ENCODE measurements at places on chromosomes 11 and 22.

GRCh38 chr11:15334766-15335165 is 220.0 kb downstream of the INSC start:
- no peak for DNase-seq

- DNase-seq: no peak
Observed at GRCh38 chr11:63280920-63281319, 37.5 kb upstream of the SLC22A25 start.

- DNase-seq: no peak
Observed at GRCh38 chr11:64954201-64954600, 17.7 kb downstream of the MAJIN start.

- DNase-seq: no peak
Observed at GRCh38 chr22:23219822-23220484, 39.6 kb downstream of the BCR start.

GRCh38 chr11:59654893-59655292 is 13.9 kb downstream of the PATL1 start:
- DNase-seq: no peak

- DNase-seq: no peak
Observed at GRCh38 chr11:86933891-86934581, 21.2 kb downstream of the FZD4 start.

GRCh38 chr11:69278091-69278867 is 15.7 kb upstream of the MYEOV start:
- no peak for DNase-seq

- DNase-seq: no peak
Observed at GRCh38 chr22:36286096-36286957, 33.4 kb downstream of the APOL1 start.

DNA sequence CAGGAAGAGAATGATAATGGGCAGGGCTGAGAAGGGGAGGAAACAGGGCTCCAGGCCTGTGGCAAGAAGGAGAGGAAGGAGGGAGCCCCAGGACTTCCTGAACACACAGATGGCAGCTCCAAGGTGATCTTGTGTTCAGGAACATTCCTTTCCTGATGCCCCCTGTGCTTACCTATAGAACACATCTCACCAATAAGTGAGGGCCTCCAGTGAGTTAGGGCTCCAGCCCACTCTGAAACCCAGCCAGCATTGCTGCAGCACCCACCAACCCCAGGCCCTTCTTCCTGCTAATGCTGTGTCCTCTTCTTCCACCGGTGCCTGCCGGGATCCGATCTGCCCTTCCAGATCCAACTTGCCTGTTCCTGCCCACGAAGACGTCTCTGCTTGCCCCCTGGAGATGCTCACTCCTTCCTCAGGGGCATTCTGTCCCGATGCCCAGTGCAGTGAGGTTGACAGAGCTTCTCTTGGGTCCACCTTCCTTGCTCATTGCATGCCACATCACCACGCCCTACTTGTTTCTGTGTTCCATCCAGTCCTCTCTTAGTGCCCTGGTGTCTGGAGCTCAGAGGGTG is 17.4 kb downstream of the ANKK1 start:
- DNase-seq: no peak

GRCh38 chr11:35780951-35781860 is 118.6 kb downstream of the TRIM44 start:
- DNase-seq: no peak

DNA sequence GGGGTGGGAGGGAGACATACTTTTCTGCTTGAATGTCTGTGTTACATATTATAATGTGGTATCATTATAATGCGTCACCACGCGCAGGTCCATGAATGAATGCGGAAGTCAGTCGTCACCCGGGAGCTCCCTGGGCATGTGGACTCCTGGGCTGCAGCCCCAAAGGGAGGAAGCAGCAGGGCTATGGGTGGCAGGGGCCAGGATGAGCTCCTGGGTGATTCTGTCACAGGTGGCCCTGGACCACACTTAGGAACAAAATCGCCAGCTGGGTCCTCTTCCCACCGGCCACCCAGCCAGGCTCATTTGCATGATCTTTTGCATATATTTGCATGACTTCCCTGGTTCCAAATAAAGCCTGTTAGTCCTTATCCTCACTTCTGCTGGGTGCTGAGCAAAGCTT is 51.2 kb downstream of the KCNJ4 start:
- no peak for DNase-seq

GRCh38 chr22:32574411-32574810 is 99.8 kb downstream of the FBXO7 start:
- DNase-seq: no peak

DNA sequence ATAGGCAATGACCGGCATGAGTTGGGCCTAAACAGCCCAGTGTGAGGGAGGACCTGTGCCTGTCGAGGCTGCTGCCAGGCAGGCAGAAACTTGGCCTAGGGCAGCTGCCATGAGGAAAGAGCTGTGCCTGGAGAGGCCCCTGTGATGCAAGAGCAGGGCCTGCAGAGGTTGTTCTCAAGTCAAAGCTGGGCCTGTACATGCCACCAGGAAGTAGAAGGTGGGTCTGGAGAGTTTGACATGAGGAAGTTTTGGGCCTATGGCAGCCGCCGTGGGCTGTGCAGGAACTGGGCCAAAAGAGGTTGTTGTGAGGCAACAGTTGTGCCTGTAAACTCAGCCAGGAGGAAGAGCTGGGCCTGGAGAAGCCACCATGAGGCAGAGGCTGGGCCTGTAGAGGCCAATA is 43.2 kb downstream of the OR4C45 start:
- DNase-seq: no peak

GRCh38 chr22:48327721-48328120 is 1500.0 kb downstream of the BRD1 start:
- DNase-seq: no peak

- DNase-seq: no peak
Observed at GRCh38 chr11:46339816-46340215, 7.4 kb upstream of the DGKZ start.

DNA sequence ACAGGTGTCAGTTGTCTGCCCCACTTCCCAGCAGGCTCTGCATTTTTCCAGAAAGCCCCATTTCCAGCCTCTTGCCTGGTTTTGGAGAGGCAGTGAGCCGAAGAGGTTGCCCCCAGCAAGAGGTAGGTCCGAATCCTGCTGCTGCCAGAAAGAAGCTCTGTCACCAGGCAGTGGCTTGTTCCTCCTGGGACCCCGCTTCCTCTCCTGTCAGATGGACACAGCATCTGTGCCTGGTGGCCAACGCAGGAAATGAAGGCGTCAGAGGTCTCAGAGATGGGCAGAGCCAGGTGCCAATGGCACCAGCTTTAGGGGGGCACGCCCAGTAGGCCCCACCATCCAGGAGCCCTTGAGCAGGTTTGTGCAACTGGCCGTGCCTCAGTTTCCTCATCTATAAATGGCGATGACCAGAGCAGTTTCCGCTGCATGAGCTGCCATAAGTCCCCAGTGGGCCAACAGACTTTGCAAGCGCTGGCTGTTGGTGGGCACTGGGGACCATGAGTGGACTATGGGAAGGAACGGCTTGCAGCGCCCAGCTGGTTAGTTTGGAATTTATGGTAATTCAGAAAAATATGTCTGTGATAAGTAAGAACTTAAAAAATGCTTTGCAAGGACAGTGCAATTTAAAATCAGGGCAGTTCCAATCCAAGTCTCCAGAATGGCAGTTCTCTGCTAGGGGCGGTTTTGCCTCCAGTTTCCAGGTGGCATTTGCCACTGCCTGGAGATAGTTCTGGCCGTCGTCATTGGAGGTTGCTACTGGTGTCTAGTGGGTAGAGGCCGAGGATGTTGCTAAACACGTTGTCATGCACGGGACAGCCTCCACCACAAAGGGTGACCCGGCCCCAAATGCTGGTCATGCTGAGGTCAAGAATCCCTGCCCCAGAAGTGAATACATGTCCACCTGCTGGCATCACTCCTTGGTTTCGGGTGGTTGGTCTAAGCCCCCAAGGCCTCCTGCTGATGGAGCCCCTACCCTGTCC is 2.3 kb upstream of the OSBPL5 start:
- DNase-seq: no peak

DNA sequence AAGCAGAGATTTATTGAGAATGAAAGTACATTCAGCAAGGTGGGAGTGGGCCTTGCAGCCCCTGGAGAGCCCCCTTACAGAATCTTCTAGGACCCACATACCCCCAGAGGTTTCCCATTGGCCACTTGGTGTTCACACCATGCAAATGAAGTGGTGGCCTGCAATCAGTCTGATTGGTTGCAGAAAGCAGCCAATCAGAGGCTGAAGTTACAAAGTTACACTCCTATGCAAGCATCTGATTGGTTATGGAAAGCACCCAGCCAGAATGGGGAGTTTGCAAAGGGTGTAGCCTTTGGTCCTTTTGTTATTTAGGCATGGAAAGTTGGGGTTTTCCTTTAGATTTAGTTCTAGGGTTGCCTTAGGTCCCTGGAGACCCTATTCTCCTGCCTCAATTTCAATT is 34.9 kb downstream of the UVRAG start:
- DNase-seq: no peak

- no peak for DNase-seq
Observed at GRCh38 chr11:45815747-45816146, 10.8 kb downstream of the SLC35C1 start.

DNA sequence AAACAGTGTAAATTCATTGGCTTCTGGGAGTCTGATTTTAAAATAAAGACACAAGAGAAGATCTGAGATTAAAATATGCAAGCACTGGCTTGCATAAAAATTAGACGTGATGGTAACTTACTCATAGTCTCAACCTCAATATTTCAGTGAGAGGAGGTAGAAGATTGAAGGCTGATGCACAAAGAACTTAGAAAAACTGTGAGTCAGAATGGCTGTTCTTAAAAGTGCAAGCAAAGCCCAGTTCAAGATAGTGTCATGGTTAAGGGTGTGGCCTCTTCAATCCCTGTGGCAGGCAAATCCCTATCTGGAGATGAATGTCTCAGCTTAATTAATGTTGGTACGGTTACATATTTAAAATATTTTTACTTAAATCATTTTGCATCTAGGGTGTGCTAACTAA is 33.6 kb upstream of the FIBIN start:
- no peak for DNase-seq

DNA sequence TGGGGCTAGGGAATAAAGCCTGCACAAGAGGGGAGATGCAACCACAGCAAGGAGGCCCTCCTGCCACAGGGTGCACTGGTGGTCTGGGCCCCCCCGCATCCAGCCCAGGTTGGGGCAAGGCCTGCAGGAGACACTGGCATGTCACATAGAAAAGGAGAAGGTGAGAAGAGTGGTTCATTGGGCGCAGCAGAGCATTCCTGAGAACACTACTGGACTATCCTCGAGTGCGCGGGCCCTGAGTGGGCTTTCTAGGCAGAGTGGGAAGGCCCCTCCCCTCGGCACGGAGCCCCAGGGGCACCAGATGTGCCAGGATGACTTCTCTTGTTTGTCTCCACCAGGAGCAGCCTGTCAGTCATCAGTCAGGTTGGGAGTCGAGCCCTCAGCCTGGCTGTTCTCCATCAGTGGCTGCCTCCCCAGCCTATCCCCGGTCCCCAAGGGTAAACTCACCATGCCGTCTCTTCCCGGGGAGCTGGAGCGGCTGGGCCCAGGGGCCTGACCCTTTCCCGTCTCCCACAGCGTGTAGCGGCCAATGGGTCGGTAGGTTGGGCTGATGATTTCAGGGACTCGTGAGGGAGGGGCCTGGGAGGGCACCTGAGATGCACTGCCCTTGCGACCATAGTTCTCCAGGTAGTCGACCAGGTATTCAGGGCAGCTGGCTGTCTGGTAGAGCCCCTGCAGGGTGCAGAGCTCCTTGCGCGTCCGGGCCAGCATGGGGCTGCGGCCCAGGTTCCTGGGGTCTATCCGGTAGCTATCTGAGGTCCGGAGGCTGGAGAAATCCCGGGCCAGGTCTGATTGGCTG is 9.0 kb downstream of the USP2 start:
- DNase-seq: no peak

DNA sequence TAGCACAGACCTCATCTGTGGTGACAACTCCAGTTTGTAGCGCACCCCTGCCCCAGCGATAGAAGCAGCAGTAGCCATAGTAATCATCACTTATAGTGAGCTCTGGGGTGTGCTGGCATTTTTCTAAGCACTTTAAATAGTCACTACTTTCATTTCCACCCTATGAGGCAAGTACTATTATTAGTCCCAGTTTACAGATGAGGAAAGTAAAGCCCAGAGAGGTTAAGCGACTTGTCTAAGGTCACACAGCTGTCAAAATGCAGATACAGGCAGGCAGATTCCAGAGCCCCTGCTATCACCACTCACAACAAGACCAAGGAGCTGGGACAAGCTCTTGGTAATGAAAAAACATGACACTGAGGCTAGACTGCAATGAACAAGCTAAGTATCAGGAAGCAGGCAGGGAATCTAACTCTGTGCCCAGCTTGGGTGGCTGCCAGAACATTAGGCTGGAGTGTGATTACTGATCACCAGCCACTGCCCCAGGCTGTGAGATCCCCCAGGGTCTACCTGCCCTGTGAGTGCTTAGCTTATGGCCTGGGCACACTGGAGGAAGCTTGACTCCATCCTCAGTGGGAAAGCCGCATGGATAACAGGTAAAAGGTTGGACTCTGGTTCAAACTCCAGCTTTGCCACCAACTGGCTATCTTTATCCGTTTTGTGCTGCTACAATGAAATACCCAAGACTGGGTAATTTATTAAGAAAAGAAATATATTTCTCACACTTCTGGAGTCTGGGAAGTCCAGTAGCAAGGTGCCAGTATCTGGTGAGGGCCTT is 561.1 kb downstream of the MN1 start:
- no peak for DNase-seq

DNA sequence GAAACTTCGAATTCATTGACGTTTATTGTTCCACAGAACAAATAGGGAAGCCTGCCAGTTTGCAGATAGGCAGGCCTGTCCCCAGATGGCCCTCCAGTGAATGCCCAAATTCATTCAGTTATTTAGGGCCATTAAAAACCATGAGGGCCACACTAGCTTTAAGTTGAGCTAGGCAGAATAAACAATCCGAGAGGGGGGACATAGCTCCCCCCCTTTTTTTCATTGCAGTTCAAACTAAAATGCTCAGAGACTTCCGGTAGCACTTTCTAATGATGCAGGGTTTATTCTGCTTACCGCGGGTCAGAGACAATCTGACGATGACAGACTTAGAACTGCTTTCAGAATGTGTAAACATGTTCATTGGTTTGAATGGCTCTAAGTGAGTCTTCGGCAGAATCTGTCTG is 72.0 kb downstream of the ZBTB16 start:
- DNase-seq: no peak

GRCh38 chr22:46795140-46795539 is 32.7 kb downstream of the TBC1D22A start:
- DNase-seq: no peak

- DNase-seq: no peak
Observed at GRCh38 chr22:23227380-23227779, 47.1 kb downstream of the BCR start.

- no peak for DNase-seq
Observed at GRCh38 chr11:128208329-128209137, 378.8 kb downstream of the ETS1 start.

DNA sequence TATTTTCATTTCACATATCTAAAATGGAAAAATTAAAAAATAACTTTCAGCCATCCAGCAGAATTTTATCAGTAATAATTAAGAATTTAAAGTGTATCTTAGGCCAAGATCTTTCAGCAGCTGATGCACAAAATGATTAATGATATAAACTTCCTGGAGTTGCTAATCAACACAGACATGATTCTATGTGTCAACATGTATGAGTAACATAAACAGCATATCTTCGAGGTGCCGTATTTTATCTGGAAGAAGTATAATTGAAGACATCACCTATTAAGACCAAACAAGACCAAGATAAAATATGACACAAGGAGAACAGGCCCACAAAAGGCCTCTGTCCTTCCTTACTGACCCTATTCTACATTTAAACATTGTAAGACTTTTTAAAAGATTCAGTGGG is 45.2 kb downstream of the SLC5A12 start:
- DNase-seq: no peak

- no peak for DNase-seq
Observed at GRCh38 chr11:30567120-30567519, 19.0 kb downstream of the MPPED2 start.

- no peak for DNase-seq
Observed at GRCh38 chr22:42732081-42732480, 11.4 kb upstream of the A4GALT start.
